ENCODE measurements at places on chromosomes 1 and 21.

GRCh38 chr1:56168176-56168575 lies 411.2 kb downstream of the PLPP3 start:
- DNase-seq, result no peak

- no peak for DNase-seq
These were observed 56.8 kb upstream of the ABCG1 start for GRCh38 chr21:42161956-42162681.

DNA sequence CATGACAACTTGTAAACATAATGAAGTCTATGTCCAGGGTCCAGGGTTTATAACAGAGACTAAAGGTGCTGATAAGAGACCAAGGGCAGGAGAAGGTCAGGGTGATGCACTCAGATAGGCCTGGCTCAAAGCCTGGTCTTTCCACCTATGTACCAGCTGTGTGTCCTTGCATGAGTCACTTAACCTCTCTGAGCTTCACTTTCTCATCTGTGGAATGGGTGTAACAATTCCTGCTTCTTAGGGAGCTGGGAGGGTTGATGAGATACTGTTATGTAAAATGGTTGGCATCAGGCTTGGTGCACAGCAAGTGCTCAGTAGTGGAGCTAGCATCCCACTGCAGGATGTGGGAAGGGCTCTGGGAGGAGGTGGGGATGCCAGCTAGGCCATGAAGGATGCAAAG lies 143.7 kb upstream of the CSF3R start:
- DNase-seq, result no peak

- DNase-seq, result no peak
These were observed 36.5 kb downstream of the NCF2 start for GRCh38 chr1:183553764-183554163.

GRCh38 chr1:39491146-39491921 lies at the start of gene BMP8A:
TSS of gene BMP8A (plus strand) at chr1:39491636. CDS start at chr1:39491992, 356 bp downstream.
- peak; percentile 71 for DNase-seq

DNA sequence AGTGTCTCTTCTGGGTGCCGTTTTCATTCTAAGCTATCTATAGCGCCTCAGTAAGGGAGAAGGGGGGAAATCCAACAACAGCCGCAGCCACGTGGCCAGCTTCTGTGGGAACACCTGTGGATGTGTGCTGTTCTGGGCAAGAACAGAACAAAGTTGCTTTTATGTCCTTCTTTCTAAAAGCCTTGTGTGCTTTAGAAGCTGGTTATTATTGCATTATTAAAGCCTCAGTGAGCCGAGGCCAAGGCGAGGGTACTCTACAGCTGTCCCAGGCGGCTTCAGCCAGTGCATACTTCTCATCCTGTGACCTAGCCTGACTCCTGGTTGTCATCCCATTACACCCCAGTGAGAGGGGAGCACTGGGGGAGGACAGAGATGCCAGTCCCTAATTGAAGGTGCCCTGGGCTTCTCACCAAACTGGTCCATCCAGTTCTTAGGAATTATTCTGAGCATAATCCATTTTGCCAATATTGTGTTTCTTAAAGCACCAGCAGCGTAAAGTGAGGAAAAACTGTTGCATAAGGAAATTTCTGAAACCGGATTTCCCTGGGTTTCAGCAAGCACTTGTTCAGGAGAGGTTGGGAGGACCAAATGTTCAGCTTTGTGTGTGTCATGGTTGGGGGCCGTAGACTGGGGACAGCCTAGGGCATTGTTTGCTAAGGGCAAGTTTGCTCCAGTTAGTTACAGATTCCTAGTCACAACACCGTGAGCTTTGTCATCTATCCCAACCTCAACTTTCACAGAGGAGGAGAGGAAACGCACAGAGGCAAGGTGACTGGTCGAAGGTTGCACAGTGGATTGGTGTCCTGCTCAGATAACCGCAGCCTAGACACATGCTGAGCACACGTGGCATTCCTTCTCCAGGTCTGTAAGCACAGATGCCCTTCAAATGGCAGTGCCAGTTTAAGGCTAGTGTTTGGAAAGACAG lies 61.0 kb upstream of the ATP1A1 start:
- peak; percentile 78 for DNase-seq

DNA sequence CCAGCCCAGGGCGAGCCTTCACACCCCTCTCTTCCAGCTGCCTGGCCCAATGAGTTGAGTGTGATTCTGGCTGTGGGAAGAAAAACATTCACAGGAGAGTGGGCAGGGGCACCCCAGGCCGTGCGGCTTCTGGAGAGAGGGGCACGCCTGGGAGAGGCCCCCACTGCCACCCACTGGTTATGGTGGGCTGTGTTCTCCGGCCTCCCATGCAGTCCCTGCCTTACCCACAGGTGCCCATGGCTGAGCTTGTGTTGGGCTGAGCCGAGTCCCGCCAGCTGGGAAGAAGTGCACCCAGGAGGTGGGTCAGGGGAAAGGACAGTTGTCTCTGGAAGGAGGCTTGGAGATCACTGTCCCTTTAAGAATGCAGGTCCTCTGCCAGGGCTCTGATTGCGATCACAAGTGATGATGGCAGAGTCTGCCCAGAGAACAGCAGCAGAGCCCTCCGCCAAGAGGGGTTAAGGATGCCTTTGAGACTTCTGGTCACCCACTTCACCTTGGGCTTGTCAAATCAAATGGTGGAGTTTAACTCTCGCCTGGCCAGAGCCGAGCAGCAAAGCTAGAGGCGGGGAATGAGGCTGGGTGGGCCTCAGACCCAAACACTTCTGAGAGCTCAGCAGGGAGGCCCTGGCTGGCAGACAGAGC lies 124.7 kb upstream of the ARHGEF16 start:
- peak; percentile 91 for DNase-seq

DNA sequence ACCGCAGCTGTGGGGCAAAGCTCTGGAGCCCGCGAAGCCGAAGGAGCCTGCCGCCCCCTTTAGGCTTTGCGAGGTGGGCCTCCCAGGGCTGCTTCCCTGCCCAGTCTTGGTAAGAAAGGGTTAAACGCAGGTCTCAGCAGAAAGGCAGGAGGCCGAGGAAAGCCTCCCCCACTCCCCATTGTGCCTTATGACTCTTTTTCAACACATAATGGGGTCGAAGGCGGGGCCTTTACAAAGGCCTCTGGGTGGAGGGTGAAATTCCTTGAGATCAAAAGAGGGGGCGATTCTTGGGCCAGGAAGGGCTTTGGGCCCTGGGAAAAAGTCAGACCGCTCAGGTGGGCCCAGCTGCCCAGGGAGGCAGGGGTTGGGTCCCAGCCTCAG lies 880 bp downstream of the ALPL start:
- DNase-seq, result no peak

- peak; percentile 47 for DNase-seq
These were observed at the start of gene EXO5 for GRCh38 chr1:40508375-40509341. TSS of gene EXO5 (plus strand) at chr1:40508767. CDS start at chr1:40514545, 5,778 bp downstream.

- no peak for DNase-seq
These were observed 87.0 kb downstream of the SYT14 start for GRCh38 chr1:210024996-210025395.

DNA sequence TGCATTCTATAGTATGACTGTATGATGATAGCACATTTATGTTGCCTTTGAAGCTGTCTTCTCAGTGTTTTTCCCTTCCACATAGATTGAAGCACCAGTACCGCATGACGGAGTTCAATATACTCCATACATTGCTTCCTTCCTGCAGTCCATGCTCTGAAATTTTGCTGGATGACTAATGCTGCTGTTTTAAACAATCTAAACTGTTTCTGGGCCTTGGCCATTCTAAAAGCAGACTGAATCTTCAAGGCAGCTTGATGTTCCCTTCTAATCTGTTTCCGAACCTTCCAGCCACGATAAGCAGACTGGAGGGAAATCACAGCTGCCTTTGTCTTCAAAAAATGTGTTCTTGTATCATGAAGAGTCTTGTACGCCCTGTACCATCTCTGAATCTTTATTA lies 36.2 kb upstream of the F13B start:
- DNase-seq, result no peak

DNA sequence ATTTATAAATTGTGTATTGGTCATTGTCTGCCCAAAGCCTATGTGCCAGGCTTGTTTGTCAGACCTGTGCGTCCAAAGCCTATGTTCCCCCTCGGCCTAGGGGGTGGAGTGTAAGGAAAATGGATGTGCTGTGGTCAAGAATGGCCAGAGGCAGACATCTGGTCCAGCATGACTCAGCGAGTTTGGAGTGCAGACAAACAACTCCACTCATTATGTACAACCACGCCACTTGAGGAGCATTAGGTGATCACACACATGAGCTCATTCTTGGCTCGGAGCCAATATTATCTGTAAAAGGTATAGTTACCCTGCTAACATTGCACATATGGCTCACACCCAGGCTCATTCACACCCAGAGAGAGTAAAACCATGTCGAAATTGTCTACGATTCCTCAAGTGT lies 1047.6 kb upstream of the ADGRL4 start:
- peak; percentile 63 for DNase-seq

- DNase-seq, result no peak
These were observed 59.9 kb upstream of the TTC34 start for GRCh38 chr1:2861143-2861987.

DNA sequence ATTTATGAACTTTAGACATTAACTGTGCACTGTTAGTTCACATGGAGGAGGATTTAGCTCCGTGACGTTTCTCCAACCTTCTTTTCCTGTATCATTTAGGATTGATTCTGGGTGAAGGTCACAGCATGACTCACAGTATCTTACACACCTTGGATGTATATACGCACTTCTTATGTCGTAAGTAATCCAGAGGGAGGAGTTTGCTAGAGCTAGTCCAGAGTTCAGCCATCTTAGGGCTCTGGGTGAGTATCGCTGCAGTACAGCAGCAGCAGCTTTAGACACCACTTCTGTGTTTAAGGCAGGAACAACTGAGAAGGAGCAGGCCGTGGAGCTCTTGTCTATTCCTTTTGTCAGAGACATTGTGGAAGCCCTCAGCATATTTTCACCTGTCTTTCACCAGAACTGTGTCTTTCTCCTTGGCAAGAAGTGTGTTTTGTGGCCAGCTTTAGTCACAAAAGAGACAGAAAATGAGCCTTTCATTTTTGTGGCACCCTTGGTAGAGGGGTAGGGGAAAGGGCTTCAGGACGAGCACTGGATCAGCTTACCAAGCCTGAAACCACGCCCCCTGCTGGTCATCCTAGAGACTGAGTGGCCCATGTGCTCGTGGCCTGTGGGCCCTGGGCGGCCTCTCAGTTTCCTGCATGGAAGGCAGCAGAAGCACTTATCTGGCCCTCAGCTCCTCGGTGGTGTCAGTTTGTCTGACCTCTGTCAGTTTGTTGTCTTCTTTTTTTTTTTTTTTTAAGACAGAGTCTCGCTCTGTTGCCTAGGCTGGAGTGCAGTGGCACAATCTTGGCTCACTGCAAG lies 64.0 kb downstream of the ADARB1 start:
- no peak for DNase-seq

GRCh38 chr1:8701794-8702471 lies 115.5 kb downstream of the RERE start:
- peak; percentile 72 for DNase-seq

- no peak for DNase-seq
These were observed 22.3 kb upstream of the ATP5PO start for GRCh38 chr21:33937931-33938339.

DNA sequence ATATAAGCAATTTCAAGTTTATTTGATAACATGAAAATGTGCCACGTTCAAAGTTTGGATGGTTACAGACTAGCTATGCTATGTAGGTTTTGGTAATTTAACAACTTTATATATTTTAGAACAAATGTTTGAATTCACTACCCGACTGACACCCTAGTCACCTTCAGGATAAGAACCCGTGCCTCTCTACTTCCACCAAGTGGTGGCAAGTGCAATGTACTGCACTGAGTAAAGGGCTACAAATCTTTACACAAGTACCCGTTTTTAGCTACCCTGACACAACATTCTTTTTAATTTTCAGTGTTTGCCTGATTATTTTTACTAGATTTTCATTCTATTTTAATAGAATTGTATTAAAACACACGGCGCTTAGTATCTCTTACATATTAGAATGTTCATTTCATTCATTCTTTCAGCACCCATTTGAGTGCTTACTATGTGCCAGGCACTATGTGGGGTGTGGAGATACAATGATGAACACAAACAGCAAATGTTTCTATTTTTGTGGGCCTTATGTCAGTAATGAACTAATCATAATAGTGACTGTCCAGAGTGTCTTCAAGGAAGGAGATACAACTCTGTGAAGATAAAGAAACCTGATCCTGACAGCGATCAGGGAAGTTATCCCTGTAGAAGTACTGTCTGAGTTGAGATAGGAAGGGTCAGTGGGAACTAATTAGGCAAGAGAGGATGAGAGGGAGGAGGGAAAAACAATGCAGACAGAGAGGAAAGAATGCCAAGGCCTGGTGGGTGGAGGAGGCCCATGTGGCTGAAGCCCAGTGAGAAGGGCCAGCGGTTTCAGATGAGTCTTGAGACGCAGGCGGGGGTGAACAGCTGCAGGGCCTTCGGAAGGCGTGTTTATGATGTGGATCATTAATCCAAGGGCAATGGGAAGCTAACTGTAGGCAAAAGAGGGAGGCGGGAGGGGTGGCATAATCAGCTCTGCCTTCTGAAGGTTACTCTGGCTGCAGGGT lies 3.8 kb downstream of the LCA5L start:
- no peak for DNase-seq

DNA sequence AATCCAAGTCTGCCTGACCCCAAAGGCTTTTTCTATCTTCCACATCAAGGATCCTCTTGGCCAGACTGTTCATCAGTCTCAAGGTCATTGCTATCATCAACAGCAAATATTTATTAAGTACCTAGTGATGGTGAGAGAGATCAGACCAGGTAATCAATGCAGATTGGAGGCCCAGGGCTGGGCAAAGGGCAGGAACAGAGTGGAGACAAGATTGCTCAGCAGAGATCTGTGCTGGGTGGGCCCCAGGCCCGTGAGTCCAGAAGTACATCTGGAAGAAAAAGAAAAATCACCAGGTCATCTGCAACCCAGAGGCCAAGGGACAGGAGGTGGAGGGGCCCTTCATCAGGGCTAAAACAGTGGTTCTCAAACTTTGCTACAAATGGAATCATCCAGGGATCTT lies 10.1 kb upstream of the PAQR7 start:
- no peak for DNase-seq

DNA sequence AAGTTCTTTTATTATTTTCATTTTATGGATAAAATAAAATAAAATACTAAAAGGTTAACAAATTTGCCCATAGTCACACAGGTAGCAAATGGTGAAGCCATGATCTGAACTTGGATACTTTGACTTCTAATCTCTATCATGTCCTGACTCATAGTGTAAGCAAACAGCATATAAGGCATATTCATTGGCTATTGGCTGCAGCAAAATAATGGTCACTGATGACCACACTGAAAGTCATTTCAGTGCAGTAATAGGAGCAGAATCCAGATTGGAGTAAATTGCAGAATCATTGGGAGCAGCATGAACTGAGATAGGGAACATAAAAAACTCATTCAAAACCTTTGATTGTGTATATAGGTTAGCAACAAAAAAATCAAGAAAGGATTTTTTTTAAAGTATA lies 262.9 kb downstream of the PLA2G4A start:
- no peak for DNase-seq

DNA sequence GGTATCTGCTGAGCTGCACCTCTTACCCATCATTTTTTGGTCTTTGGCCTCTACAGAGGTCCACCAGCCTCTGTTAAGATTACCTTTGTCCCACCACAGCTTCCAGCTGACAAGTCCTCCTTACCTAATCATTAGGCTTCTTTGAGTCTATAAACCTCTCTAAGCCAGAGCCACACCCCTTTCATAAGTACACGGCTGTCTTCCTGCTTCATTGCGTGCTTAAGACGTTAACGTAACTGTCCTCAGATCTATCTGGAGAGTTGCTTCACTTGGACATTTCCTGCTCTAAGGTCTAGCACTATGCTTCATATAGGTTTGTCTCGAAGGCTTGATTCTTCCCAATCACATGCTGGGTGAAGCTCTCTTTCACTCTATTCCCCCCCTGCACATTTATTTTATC lies 71.0 kb upstream of the CACHD1 start:
- no peak for DNase-seq

All from DMS79 (cell line).